ENCODE measurements at places on chromosomes 7 and 10.

GRCh38 chr7:2255145-2256139 is 13.4 kb downstream of the NUDT1 start:
- DNase-seq = no peak

DNA sequence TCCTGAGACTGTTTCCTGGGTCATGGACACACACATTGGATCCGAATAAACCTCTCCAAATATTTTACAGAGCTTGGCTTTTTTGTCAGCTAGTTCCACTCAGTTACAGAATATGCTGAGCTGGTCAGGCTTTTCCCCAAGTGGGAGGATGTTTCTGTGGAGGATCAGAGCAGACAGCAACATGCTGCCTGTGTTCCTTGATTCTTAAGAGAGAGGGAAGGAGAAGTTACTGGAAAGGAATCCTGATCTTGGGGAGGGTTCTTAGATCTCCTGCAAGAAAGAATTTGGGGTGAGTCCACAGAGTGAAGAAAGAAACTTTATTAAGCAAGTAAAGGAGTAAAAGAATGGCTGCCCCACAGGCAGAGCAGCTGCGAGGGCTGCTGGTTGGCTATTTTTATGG is 76.8 kb upstream of the RPA3 start:
- DNase-seq = no peak

DNA sequence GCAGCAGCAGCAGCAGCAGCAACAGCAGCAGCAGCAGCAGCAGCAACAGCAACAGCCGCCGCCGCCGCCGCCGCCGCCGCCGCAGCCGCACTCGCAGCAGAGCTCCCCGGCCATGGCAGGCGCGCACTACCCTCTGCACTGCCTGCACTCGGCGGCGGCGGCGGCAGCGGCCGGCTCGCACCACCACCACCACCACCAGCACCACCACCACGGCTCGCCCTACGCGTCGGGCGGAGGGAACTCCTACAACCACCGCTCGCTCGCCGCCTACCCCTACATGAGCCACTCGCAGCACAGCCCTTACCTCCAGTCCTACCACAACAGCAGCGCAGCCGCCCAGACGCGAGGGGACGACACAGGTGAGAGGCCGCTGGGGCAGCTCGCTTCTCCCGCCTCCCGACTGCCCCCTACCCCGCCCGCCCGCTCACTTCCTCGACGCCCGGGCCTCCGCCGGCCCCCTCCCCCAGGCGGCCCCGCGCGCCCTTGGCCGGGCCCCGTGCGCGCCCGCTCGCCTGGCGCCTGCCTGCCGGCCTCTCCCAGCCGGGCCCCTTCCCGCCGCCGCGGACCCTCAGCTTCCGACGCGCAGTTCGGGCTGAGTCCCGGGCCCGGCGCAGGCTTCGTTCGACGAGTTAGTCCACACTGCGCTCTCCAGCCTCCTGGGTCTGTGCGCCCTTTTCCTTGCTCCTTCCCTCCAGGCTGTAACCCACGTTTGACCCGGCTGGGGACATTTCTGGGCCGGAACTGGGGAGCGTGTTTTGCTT is 882 bp downstream of the DLX6 start:
- no peak for DNase-seq

GRCh38 chr7:116433246-116433645 is 66.3 kb upstream of the CAV2 start:
- no peak for DNase-seq

GRCh38 chr10:310371-310770 is 175.1 kb downstream of the ZMYND11 start:
- DNase-seq = no peak

DNA sequence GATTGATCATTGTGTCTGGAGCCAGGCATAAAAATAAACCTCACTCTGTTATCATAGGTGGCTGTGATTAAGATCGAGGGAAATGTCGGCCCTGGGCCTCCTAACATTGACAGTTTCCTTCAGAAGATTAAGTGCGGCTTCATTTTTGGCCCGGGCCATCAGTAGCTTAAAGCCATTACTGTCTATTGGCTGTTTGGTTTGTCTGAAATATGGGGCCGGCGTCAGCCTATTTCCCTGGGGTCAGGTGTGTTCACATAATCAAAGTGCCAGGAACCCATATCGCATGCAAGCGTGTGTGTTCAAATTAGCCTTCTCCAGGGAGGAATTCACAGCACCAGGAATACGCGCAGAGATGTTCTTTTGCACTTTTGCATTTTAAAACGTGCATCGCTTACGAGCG is 114.7 kb downstream of the CUX1 start:
- no peak for DNase-seq

DNA sequence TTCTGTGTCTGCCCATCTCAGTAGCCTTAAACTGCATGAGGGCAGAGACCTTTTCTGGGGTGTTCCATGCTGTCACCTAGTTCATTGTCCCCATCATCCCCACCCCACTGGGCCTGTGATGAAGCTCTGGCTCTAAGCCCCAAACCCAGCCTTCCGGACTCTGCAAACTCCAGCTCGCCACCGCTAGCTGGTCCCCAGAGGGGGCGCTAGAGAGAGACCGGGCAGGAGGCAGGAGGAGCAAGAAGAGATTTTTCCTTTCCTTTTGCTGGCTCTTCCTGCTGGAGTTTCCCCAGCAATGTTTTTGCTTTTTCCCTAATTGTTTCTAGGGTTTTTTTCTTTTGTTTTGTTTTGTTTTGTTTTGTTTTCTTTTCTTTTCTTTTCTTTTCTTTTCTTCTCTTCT is 234.4 kb downstream of the TEX36 start:
- no peak for DNase-seq

DNA sequence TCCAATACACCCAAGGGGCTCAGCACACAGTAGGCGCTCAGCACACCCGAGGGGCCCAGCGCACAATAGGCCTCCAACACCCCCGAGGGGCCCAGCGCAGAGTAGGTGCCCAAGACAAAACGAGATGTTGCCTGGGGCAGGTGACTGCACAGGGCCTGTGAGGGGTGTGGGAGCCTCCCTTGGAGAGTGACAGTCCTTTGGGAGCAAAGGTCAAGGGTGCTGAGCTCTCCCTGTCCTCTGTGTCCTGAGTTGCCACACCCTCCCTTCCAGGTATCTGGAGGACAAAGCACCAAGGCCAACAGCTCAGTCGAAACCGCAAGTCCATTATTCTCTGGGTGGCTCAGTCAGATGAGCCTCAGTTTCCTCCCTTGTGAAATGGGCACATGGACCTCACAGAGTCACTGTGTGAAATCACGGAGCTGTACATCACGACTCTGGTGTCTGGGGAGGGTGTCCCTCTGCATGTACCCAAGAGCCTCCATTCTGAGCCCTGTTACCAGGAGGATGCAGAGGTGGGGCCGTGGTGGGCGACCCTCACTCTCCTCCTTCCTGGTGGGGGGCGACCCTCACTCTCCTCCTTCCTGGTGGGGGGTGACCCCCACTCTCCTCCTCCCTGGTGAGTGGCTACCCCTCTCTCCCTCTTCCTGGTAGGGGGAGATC is 81.3 kb downstream of the FOXL3 start:
- DNase-seq = no peak

DNA sequence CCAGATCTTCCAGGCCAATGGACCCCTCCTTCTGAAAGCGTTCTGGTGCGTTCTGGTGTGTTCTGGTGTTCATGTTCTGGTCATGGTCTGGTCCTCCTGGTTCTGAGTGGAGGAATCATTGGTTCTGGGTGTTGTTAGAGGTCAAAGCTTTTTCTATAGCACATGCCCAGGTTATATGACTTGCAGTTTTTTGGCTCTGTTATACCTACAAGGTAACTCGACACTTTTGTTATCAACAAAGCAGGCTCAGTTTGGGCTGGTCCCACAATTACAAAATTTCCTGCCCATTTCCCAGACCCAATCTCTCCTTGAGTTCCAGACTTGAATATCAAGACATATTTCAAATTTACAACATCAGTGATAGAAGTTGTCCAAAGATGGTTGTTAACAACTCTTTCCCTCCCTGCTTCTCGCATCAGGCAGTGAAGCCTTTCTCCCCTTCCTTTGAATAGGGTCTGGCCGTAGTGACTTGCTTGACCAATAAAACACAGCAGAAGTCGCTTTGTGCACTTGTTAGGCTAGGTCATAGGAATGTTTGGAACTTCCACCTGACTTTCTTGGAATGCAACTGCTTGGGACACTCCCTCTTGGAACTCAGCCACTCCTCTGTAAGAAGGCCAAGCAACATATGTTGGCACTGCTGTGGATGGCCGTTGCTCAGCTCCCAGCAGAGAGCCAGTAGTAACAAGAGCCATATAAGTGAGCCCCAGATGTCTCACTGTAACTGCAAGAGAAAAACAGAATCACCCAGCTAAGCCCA is 83.1 kb upstream of the STEAP1B start:
- no peak for DNase-seq

DNA sequence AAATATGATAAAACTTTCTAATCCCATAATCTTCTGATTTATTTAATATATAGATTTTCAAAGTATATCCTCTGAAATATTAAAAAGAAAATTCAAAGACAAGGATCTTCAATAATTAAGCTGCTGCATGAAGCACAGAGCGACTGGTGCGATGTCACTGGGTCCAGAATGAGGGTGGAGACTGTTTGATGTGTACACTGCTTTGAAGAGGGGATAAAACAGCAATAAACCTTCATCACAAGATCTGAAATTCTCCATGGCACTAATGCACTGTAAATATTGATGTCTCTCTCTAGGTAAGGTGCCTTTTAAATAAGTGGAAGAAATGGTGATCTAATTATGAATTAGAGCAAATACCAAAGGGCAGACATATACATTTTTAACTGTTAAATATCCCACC is 337.8 kb downstream of the PARD3 start:
- DNase-seq = no peak

GRCh38 chr10:126663328-126663727 is 7.2 kb downstream of the C10orf90 start:
- DNase-seq = no peak

GRCh38 chr10:60732807-60733516 is 45.3 kb upstream of the CDK1 start:
- no peak for DNase-seq

- no peak for DNase-seq
Measured at GRCh38 chr10:110914431-110914830, 4.5 kb downstream of the BBIP1 start.

DNA sequence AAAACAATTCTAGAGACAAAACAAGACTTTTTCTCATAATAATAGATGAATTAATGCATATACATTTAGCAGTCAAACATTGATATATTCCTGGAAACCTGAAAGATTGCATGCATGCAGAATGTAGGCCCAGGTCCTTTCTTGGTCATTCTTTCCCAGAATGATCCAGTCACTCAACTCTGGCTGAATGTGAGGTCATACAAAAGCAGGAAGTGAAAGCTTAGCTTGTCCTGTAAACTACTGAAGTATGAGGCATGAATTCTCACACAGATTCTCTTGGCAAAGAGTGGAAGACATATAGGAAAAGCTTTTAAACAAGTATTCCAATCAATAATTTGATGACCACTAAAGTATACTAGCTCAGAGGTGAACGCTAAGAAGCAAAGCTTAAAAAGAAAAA is 253.9 kb downstream of the PPP1R3A start:
- no peak for DNase-seq

DNA sequence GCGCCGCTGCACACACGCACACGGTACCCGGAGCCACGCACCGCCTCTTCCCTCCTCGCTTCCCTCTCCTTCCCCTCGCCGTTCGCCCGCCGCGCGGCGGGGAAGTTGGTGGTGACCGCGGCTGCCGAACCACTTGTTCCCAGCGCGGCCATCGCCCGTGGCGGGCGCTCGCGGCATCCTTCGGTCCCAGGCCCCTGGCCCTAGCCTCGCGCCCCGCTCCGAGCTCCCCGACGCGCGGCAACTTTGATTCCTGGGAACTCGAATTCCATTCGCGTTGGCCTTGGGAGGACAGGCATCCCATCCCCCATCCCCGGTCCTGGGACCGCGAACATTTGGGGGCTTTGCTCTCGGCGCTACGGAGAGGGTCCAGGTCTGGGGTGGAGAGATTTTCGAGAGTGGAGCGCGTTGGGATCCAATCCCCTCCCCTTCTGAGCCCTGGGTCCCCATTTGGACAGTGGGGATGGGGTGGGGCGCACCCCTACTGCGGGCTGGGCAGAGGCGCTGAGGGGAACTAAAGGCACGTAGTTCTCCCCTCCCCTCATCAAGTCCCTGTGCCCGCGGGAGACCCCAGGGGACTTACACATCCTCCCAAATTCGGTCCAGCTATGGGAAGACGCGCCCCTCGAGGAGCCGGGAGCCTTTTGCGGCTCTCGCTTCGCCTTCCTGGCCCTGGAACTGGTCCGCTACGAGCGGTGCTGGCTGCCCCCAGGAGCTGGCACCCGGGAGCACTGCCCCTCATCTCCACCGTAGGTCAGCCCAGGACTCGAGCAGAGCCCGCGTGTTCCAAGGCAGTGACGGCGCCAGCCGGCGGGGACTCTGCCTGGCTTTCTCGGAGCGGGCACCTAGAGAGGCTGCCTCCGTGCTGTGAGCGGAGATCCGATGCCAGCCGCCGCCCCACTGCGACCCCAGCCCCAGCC is 834 bp downstream of the CDH23 start:
- no peak for DNase-seq

GRCh38 chr7:102836191-102836919 is 76.4 kb upstream of the LRRC17 start:
- no peak for DNase-seq

DNA sequence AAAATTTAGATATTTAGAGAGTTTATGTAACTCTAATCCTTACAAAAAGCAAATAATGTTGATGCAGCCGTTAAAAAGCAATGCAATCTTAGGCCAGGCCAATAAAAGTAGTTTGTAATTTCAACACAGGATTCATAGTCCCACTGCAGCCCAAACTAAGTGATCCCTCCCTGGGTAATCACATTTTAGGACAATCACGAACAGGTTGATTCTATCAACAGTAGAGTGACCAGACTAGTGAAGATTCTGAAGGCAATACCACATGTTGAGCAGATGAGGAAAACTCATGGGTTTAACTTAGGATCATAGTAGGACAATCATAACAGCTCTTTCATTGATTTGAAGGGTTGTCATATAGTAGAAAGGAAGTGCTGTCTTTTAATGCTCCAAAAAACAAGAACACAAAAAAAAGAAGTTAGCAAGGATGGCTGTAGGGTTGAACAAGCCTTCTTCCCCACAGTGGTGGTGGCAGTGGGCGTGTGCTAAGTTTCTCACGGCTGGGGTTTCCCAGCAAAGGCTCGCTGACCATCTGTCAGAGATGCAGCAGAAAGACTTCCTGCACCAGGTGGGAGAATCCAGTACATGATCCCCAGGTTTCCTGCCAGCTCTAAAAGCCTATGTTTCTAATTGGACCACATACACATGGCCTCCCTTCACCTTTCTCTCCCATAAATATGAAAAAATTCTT is 212.2 kb downstream of the CHRM2 start:
- DNase-seq = no peak

GRCh38 chr7:107676249-107676648 is 15.6 kb downstream of the SLC26A4 start:
- no peak for DNase-seq

DNA sequence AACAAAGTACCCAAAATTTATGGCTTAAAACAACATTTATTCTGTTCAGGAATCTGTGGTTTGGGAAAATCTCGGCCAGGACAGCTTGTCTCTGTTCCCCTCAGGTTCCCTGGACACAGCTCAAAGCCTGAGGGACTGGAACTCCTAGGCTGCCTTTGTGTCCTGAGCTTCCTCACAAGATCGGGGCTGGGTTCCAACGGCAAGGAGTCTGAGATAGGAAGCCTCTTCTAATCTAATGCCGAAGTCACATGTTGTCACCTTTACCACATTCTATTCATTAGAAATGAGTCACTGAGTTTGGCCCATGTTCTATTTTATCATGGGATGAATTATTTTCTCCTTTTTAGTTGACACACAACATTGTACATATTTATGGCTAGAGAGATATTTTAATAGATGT is 80.5 kb downstream of the ANKRD26 start:
- no peak for DNase-seq

GRCh38 chr10:52783726-52784125 is 11.1 kb upstream of the MBL2 start:
- no peak for DNase-seq

Measured in omental fat pad (tissue), 4 donors.